Transverse colon (tissue), 4 donors: ENCODE measurements at places on chromosomes 12 and 14. TPM values are rescaled to one million over a fixed set of nuclear protein-coding genes. Genes with fewer than 3 reads are reported as not detected.

Gene ANO4
- total RNA-seq: not detected

Gene ACSS3
- 6.7 TPM for total RNA-seq

Gene UNC79
- not detected for total RNA-seq

DNA sequence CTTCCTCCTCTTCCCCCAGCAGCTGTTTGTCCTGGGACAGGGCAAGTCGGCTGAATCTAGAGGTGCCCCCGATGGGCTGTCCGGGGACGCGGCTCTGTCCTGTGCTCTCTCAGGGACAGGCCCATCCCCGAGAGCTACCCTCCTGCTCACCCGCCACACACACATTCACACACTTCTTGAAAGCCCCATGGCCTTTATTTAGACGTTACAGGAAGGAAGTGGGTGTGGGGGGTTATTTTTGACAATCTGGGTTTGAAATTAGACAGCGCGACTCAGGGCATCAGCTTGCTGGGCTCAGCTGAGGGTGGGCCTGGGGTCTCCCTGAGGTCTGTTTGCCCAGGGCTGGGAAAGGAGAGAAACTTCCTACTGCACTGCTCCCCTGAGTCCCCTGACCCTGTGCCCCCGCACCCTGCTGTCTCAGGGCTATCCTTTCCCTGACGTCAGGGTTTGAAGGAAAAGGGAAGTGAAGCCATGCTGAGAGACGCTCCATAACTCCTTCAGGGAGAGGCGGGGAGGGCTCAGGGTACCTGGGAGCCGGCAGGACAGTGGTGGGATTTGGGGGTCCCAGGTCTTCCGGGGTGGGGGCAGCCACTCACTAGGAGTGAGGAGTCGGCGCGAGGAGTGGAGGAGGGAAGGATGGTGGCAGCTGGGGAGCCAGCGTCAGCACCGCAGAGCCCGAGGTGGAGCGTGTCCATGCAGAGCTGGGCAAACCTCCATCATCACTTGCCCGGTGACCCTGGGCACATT, 8.1 kb downstream of the PTPN6 start:
- DNase-seq: peak; percentile 75
- peaks cover 40% of the 10 kb centered on the region for H3K4me1 ChIP-seq
- no peak overlapping the region for H3K4me3 ChIP-seq

DNA sequence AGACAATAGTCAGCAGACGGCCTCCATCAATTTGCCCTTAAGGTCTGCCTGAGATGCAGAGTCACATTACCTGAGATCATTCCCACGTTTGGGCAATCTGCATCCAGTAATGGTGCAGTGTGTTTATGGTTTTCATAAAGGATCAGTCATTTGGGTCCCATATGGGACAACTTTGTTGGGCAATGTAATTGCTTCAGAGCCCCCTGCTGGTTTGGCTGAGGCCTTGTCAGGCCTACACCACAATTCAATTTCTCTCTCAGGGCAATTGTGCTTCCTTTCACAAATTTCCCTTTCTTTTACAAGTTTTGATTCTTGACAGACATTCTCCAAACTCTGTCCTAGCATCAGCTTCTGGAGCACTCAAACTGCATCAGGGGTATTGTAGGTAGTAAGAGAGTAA, 191.2 kb upstream of the SSTR1 start:
- H3K27ac ChIP-seq: no peak overlapping the region
- H3K4me1 ChIP-seq: no peaks in the 10 kb centered on the region
- H3K36me3 ChIP-seq: no peaks in the 10 kb centered on the region
- no peak overlapping the region for H3K4me3 ChIP-seq
- no peaks in the 10 kb centered on the region for H3K27me3 ChIP-seq
- DNase-seq: no peak

DNA sequence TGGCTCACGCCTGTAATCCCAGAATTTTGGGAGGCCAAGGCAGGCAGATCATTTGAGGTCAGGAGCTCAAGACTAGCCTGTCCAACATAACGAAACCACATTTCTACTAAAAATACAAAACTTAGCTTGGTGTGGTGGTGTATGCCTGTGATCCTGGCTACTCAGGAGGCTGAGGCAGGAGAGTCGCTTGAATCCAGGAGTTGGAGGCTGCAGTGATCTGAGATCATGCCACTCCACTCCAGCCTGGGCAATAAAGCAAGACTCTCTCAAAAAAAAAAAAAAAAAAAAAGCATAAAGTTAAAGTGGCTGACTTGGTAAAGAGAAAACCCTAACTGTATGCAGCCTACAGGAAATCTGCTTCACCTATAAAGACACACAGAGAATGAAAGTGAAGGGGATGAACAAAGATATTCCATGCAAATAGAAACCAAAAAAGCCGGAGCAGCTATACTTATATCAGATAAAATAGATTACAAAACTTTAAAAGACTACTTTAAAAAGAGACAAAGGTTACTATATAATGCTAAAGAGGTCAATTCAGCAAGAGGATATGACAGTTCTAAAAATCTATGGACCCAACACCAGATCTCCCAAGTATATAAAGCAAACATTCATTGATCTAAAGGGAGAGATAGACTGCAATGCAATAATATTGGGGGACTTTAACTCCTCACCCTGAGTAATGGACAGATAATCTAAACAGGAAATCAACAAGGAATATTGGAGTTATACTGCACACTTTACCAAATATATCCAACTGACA, 4.1 kb downstream of the CLEC2B start:
- no peaks in the 10 kb centered on the region for H3K4me1 ChIP-seq
- no peak overlapping the region for H3K27ac ChIP-seq
- H3K27me3 ChIP-seq: no peaks in the 10 kb centered on the region
- no peak for DNase-seq
- H3K4me3 ChIP-seq: no peak overlapping the region

DNA sequence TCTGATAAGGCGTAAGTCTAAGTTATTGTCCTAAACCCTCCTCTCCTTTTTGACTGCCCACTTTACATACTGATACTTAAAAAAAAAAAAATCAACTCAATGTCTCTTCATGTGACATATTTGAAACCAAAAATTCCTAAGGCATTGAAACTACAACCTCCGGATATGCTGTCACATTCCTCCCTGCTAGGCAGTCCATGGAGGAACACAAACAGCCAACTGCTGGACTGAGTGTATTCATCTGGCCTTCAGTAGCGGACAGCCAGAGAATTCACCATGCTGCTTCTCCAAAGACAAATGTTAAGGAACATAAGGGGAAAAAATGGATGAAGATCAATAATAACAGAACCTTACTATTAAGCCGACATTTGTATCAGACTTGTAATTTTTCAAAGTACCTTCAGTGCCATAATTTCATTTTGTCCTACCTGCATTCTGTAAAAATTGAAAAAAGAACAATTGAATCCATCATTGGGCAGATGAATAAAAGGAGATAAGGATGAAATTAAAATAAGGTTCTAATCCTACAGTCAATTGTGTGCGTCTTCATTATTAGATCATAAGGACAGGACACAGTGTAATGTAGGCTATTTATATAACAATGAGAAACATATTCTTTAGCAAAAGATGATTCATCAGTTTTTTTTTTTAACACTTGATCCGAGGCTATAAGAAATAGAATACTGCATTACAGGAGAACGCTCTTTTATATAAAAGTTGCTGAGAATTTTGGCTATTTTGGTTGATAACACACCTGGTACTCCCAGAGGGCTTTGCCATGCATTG, 12.2 kb downstream of the RERG start:
- H3K4me3 ChIP-seq: no peak overlapping the region
- H3K27me3 ChIP-seq: no peaks in the 10 kb centered on the region
- H3K36me3 ChIP-seq: no peaks in the 10 kb centered on the region
- H3K4me1 ChIP-seq: peaks cover 32% of the 10 kb centered on the region
- peak overlapping the region; percentile 75 for H3K27ac ChIP-seq
- DNase-seq: no peak

DNA sequence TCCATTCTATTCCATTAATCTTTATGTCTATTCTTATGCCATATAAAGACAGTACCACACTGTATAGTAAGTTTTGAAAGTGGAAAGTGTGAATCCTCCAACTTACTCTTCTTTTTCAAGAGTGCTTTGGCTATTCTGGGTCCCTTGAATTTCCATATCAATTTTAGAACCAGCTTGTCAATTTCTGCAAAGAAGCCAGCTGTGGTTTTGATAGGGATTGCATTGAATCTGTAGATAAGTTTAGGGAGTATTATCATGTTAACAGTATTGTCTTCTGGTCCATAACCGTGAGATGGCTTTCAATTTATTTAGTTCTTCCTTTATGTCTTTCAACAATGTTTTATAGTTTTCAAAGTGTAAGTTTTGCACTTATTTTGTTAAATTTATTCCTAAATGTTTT, 34.2 kb upstream of the GCH1 start:
- H3K36me3 ChIP-seq: no peaks in the 10 kb centered on the region
- no peaks in the 10 kb centered on the region for H3K4me1 ChIP-seq
- no peaks in the 10 kb centered on the region for H3K27me3 ChIP-seq
- H3K27ac ChIP-seq: no peak overlapping the region
- DNase-seq: no peak

DNA sequence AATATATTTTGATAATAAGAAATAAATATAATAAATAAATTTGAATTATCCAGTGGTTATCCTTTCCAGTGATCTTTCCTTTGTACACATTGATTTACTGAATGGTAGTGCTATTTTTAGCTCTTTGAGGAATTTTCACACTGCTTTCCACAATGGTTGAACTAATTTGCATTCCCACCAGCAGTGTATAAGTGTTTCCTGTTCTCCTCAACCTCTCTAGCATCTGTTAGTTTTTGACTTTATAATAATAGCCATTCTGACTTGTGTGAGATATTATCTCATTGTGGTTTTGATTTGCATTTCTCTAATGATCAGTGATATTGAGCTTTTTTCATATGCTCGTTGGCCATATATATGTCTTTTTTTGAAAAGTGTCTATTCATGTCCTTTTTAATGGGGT, 333.7 kb downstream of the RAD51B start:
- H3K27ac ChIP-seq: no peak overlapping the region
- DNase-seq: no peak
- peaks cover 17% of the 10 kb centered on the region for H3K4me1 ChIP-seq
- H3K36me3 ChIP-seq: no peaks in the 10 kb centered on the region
- no peak overlapping the region for H3K4me3 ChIP-seq

GRCh38 chr14:105363847-105364708, 34.3 kb upstream of the TEX22 start:
- DNase-seq: peak; percentile 47
- no peak overlapping the region for H3K4me3 ChIP-seq
- H3K27ac ChIP-seq: no peak overlapping the region
- no peaks in the 10 kb centered on the region for H3K27me3 ChIP-seq

DNA sequence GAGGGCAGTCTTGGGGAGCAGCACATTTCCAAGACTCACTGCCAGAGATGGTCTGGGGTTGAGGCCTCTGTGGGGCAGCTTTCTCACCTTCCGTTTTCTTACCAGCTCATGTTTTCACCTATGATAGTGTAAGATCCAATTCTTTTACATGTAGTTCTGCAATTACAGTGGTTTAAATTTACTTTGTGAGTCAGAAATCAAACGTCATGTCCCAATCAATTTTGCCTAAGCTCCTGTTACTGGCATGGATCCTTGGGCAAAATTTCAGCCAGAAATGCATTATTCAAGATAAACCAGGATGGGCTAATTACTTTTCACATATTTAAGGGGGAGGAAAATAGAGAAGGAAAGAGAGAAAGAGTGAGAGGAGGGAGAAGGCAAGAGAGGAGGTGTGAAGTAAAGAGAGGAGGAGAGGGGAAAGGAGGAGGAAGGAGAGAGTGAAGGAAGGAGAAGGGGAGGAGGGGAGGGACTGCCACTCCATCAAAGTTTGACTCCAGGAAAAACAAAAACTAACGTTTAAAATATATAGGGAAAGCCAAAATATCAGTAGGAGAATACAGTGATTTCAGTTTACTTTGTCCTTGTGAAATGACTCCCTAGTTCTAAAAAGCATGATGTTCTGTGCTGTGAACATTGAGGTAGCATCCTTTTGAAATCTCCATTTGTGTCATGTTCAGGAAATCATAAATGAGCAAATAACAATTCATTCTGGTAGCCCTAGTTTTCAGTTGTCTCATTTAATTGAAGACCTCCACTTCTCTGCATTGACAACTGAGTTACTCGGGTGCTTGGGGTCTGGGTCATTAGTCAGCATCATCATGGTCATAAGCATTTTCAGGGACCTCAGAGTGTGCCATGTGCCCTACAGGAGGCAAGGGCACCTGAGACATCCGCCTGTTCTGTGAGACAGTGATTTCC, 3.0 kb downstream of the BMAL2 start:
- no peak overlapping the region for H3K4me3 ChIP-seq
- H3K27ac ChIP-seq: no peak overlapping the region
- peaks cover 28% of the 10 kb centered on the region for H3K4me1 ChIP-seq
- H3K36me3 ChIP-seq: no peaks in the 10 kb centered on the region
- no peak for DNase-seq

DNA sequence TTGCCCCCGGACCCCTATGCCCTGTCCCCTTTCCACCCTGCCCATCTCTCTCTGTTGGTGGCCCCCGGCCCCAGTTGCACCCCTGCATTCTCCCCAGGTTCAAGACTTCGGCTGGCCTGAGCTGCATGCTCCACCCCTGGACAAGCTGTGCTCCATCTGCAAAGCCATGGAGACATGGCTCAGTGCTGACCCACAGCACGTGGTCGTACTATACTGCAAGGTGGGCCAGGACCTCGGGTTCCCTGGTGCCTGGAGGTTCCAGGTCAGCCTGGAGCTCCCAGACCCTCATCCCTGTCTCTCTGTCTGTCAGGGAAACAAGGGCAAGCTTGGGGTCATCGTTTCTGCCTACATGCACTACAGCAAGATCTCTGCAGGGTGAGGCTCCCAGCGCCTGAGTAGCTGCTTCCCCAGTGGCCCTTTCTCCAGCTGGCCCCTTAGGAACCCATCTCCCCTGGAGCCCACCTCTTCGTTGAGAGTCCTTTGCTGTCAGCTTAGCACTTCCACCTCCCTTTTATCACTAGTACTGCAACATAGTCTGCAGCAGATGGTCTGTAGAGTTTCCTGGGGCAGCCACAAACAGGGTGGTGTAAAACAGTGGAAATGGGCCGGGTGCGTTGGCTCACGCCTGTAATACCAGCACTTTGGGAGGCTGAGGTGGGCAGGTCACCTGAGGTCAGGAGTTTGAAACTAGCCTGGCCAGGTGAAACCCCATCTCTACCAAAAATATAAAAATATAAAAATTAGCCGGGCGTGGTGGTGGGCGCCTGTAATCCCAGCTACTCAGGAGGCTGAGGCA, 5.8 kb downstream of the TNS2 start:
- no peaks in the 10 kb centered on the region for H3K36me3 ChIP-seq
- H3K27ac ChIP-seq: peak overlapping the region; percentile 97
- peaks cover 36% of the 10 kb centered on the region for H3K4me1 ChIP-seq
- no peak overlapping the region for H3K4me3 ChIP-seq
- H3K27me3 ChIP-seq: no peaks in the 10 kb centered on the region

GRCh38 chr12:62785941-62786559, 148.9 kb downstream of the PPM1H start:
- H3K4me1 ChIP-seq: no peaks in the 10 kb centered on the region
- no peaks in the 10 kb centered on the region for H3K36me3 ChIP-seq
- no peaks in the 10 kb centered on the region for H3K27me3 ChIP-seq
- no peak for DNase-seq
- peak overlapping the region; percentile 35 for H3K27ac ChIP-seq

GRCh38 chr14:50355692-50356091, 41.0 kb downstream of the CDKL1 start:
- no peaks in the 10 kb centered on the region for H3K36me3 ChIP-seq
- H3K27ac ChIP-seq: no peak overlapping the region
- DNase-seq: no peak
- H3K4me3 ChIP-seq: no peak overlapping the region
- H3K4me1 ChIP-seq: no peaks in the 10 kb centered on the region
- no peaks in the 10 kb centered on the region for H3K27me3 ChIP-seq

- DNase-seq: no peak
- no peaks in the 10 kb centered on the region for H3K27me3 ChIP-seq
- H3K4me3 ChIP-seq: no peak overlapping the region
- H3K27ac ChIP-seq: no peak overlapping the region
- no peaks in the 10 kb centered on the region for H3K4me1 ChIP-seq
Measured at GRCh38 chr12:69896653-69897381, 71.8 kb downstream of the MYRFL start.
